NCI-H187 (cell line): ENCODE measurements at places on chromosomes 13 and 19.

DNA sequence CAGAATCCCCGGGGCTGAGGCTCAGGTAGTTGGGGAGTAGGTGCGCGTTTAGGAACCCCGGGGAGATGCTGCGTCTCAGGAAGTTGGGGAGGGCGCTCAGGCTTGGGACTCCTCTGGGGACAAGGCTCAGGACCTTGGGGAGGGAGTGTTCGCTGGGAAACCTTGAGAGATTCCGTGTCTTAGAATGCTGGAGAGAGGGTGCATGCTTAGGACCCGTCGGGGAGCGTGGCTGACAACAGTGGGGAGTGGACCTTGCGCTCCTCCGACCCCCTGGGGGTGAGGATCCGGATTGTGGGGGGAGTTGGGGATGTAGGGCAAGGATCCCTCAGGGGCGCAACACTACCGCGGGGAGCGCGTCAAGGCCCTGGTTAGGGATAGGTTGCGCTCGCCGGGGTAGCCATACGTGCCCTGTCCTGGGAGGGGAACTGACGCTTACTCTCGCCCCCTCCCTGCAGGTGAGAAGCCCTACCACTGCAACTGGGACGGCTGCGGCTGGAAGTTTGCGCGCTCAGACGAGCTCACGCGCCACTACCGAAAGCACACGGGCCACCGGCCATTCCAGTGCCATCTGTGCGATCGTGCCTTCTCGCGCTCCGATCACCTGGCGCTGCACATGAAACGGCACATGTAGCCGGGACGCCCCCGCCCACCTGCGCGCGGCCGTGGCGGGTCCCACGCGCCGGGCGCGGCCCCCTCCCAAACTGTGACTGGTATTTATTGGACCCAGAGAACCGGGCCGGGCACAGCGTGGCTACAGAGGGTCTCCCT lies 2.0 kb downstream of the KLF2 start:
- no peak for DNase-seq

DNA sequence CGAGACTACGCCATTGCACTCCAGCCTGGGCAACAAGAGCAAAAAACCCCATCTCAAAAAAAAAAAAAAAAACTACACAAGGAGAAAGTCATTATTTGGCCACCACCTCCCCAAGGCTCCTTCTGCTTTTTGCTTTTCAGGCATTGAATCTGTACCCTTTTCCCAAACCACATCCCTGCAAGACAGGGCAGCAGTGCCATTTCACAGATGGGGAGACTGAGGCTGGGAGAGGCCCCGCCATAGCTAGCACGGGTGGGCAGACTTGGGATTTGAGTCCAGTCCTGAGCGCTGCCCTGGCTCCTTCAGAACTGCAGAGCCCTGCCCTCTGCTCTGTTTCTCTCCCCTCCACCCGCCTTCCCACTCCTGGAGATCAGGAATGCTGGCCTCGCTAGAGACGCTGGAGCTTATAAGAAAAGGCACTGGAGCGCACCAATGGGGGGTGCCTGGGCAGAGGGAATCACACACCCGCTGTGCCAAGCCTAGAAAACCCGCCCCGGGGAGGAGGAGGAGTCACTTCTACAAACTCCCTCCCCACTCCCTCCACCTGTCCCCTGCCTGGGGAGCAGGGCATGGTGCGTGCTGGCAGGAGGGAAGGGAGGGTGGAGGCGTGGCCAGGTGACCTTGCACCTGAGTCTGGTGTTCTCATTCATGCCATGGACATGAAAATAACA lies 17.6 kb downstream of the TJP3 start:
- DNase-seq: peak; percentile 31

GRCh38 chr19:18220632-18221275 lies 5.5 kb downstream of the PDE4C start:
- DNase-seq: no peak

DNA sequence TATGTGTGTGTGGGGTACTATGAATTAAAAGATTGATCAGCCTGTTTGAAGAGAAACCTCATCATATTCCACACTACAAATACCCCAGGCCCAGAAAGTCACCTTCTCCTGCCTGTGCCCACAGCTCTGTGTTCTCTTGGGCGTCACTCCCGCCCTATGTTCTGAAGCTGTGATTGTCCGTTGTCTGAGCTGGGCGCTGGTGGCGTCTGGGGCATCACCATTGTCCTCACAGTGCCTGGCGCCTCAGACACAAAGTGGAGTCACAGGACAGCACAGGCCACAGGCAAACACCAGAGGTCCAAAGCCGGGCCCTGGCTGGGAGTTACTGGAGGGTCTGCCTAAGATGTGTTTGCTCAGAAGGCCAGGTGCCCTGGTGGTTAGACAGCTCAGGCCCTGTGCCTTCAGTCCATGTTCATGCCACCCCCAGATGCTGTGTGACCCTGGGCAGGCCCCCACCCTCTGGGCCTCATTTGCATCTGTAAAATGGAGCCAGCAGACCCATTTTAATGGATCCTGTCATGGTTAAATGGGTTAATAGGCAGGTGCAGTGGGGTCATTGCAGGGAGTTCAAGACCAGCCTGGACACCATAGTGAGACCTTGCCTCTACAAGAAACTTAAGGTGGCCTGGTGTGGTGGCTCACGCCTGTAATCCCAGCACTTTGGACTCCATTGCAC lies 34.5 kb downstream of the DNM2 start:
- no peak for DNase-seq

GRCh38 chr13:76330761-76331160 lies 555.4 kb downstream of the KCTD12 start:
- no peak for DNase-seq

GRCh38 chr13:99501848-99502301 lies 603 bp downstream of the TM9SF2 start:
- DNase-seq: no peak

- DNase-seq: no peak
Measured at GRCh38 chr19:48772503-48772953, 17.2 kb downstream of the FGF21 start.

DNA sequence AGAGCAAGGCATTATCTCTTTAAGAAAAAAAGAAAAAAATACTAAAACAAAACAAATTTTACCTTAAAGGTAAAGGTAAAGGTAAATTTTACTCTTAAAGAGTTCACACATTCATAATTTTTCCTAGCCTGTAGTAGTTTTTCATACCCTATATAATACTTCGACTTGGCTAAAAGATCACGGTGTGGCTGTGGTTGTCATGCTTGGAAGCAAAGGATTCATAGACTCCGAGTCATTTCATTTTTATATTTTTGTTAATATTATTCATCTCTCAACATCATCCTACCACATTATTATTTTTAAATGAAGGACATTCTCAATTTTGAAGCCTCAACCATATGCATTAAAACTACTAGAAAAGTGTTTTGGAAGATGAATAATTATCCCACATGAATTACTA lies 52.7 kb downstream of the PIBF1 start:
- DNase-seq: no peak

DNA sequence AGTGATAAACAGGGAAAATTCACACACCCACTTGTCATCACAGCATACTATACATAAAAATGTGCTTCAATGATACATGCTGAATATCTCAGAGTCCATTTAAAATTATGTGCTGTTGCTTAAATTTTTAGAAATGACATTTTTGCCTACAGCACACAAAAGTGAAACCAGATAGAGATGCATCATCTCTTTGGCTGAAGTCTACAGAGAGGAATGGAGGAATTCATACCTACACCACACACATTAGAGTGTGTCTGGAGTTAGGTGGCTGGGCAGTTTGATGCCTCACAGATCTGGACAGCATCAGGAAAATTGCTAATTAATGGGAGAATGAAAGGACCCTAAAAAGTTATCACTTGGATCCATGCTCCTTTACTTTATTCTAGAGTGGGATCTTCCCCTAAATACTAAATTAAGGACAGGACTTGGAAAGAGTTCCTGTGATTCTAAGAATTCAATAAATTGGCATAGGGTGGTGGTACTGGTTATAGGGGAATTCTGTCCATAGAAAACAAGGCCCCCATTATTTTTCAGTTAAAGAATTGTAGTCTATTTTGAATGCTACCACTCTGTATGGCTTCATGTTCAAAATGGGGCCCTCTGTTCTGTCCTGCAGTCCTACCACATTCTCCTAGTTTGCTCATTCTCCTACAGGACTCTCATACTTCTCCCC lies 41.3 kb downstream of the RCBTB2 start:
- DNase-seq: no peak

GRCh38 chr13:53512635-53513034 lies 484.0 kb downstream of the OLFM4 start:
- DNase-seq: no peak

DNA sequence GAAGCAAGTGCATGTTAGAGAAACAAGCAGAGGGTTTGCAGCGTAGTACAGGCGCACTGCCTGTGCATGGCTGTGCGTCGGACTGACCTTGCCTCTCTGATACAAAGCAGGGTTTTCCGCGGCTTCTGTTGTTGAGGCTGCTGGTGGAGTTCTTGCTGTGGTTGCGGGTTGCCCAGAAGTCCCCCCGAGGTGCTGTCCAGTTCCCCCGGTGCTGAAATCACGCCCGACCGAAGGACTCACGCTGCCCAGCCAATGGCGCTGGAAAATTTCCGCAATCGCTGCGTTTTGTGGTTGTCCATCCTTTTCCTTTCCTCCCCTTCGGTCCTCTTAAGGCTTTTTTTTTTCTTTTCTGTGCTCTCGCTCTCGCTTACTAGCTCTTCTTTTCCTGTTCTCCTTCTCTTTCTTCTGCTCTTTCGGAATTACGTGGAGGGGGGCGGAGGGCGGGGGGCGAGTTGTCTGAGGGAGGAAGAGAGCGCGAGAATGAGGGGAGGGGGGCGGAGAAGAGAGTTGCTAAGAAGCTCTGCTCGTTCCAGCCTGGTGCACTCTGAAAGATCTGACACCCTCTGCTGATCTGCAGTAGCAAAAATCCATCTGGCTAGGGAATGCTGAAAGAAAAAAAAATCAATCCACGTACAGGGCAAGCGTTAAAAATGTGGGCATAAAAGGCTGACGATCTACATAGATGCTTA lies at the start of gene SLITRK1:
Gene SLITRK1 (minus strand): TSS at position 558 of the 689 bp plus-strand sequence. CDS start 967 bp downstream, outside the sequence.
- DNase-seq: no peak
